ENCODE measurements at places on chromosomes 2 and 18. TPM values are rescaled to one million over a fixed set of nuclear protein-coding genes. Genes with fewer than 3 reads are reported as not detected.

Gene HOXD11
- total RNA-seq: not detected

Gene MC2R
- not detected for total RNA-seq

Gene DSG1
- not detected for total RNA-seq

Gene CCT4
- total RNA-seq: 187 TPM

Gene UGT1A10
- not detected for total RNA-seq

Gene ANKRD44
- 4.9 TPM for total RNA-seq

Gene TXNL1
- 16.4 TPM for total RNA-seq

Gene PMS1
- 41.0 TPM for total RNA-seq

- H3K36me3 ChIP-seq: no peaks in the 10 kb centered on the region
- H3K27me3 ChIP-seq: no peaks in the 10 kb centered on the region
- no peak overlapping the region for H3K4me3 ChIP-seq
- no peak overlapping the region for H3K27ac ChIP-seq
- no peak for DNase-seq
Measured at GRCh38 chr2:8515864-8516533, 165.9 kb upstream of the ID2 start.

GRCh38 chr2:70357684-70358071 lies 55.8 kb upstream of the FAM136A start:
- peak; percentile 23 for DNase-seq
- H3K27ac ChIP-seq: no peak overlapping the region
- H3K27me3 ChIP-seq: no peaks in the 10 kb centered on the region
- H3K4me3 ChIP-seq: no peak overlapping the region
- H3K4me1 ChIP-seq: no peaks in the 10 kb centered on the region
- no peaks in the 10 kb centered on the region for H3K36me3 ChIP-seq

DNA sequence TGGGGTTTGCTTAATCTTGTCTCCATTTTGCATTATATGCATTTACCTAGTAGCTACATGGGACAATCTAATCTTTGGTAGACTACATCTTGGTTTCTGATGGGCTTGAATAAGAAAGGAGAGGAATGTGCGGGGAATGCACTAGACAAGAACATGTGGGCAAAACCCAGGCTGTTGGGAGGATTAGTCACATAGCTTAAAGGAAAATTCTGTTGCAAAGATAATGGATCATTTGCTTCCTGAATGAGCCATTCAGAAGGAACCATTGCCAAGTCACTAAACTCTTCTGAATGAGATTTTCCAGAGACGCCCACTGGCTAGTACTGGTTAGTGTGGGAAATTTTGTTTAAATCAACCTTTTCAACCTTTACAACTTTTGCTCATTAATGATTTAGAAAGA lies 84.8 kb downstream of the OSBPL6 start:
- peak; percentile 64 for DNase-seq
- no peak overlapping the region for H3K4me3 ChIP-seq
- no peaks in the 10 kb centered on the region for H3K36me3 ChIP-seq
- no peaks in the 10 kb centered on the region for H3K27me3 ChIP-seq

GRCh38 chr2:9422321-9423099 lies 818 bp downstream of the ITGB1BP1 start:
- peaks cover 5% of the 10 kb centered on the region for H3K4me1 ChIP-seq
- DNase-seq: peak; percentile 18
- no peaks in the 10 kb centered on the region for H3K27me3 ChIP-seq

DNA sequence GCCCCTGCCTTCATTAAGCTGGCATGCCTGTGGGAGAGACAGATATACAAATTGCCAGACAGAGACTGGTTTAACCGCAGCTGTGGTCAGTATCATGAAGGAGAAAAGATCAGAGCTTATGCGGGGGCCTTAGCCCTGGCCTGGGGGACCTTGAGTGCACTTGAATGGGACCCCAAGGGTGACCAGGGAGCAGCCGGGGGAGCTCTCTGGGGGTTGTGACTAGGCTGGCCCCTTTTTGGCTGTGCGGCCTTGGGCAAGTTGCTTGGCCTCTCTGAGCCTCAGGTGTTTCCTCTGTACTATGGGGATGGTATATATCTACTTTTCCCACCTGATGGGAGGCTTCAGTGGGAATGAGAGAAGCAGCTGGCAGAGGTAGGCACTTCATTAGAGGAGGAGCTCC lies 35.7 kb downstream of the INHBB start:
- no peak overlapping the region for H3K4me3 ChIP-seq
- no peak overlapping the region for H3K27ac ChIP-seq
- DNase-seq: no peak
- H3K27me3 ChIP-seq: peaks cover 3% of the 10 kb centered on the region
- H3K4me1 ChIP-seq: no peaks in the 10 kb centered on the region

GRCh38 chr18:56812674-56813073 lies 161.5 kb downstream of the WDR7 start:
- DNase-seq: no peak
- no peak overlapping the region for H3K27ac ChIP-seq
- H3K4me1 ChIP-seq: no peaks in the 10 kb centered on the region
- H3K4me3 ChIP-seq: no peak overlapping the region
- no peaks in the 10 kb centered on the region for H3K36me3 ChIP-seq
- no peaks in the 10 kb centered on the region for H3K27me3 ChIP-seq

- no peak overlapping the region for H3K27ac ChIP-seq
- peaks cover under 1% of the 10 kb centered on the region for H3K4me1 ChIP-seq
- no peak for DNase-seq
- H3K27me3 ChIP-seq: no peaks in the 10 kb centered on the region
- no peaks in the 10 kb centered on the region for H3K36me3 ChIP-seq
Measured at GRCh38 chr2:72689579-72690195, 136.1 kb downstream of the EXOC6B start.

- DNase-seq: no peak
- H3K4me1 ChIP-seq: no peaks in the 10 kb centered on the region
- no peak overlapping the region for H3K4me3 ChIP-seq
- H3K36me3 ChIP-seq: no peaks in the 10 kb centered on the region
- H3K27me3 ChIP-seq: no peaks in the 10 kb centered on the region
Measured at GRCh38 chr18:63259567-63260379, 59.8 kb downstream of the BCL2 start.

GRCh38 chr18:23133860-23134779 lies 1.2 kb upstream of the CABLES1 start:
- H3K27me3 ChIP-seq: peaks cover 9% of the 10 kb centered on the region
- no peaks in the 10 kb centered on the region for H3K4me1 ChIP-seq
- no peak overlapping the region for H3K27ac ChIP-seq
- H3K4me3 ChIP-seq: no peak overlapping the region
- no peaks in the 10 kb centered on the region for H3K36me3 ChIP-seq
- DNase-seq: no peak

- H3K27ac ChIP-seq: no peak overlapping the region
- no peak for DNase-seq
- no peaks in the 10 kb centered on the region for H3K27me3 ChIP-seq
- H3K36me3 ChIP-seq: no peaks in the 10 kb centered on the region
- no peaks in the 10 kb centered on the region for H3K4me1 ChIP-seq
- H3K4me3 ChIP-seq: no peak overlapping the region
Measured at GRCh38 chr18:49967636-49968313, 154.4 kb upstream of the ACAA2 start.

- no peak for DNase-seq
- H3K27me3 ChIP-seq: no peaks in the 10 kb centered on the region
- H3K36me3 ChIP-seq: peaks cover 21% of the 10 kb centered on the region
- H3K27ac ChIP-seq: no peak overlapping the region
- no peak overlapping the region for H3K4me3 ChIP-seq
- peaks cover 3% of the 10 kb centered on the region for H3K4me1 ChIP-seq
Measured at GRCh38 chr2:27222407-27222806, 5.2 kb downstream of the CAD start.

GRCh38 chr2:232372231-232373208 lies 6.0 kb upstream of the ALPP start:
- no peak for DNase-seq
- no peaks in the 10 kb centered on the region for H3K4me1 ChIP-seq
- H3K4me3 ChIP-seq: no peak overlapping the region
- no peak overlapping the region for H3K27ac ChIP-seq

DNA sequence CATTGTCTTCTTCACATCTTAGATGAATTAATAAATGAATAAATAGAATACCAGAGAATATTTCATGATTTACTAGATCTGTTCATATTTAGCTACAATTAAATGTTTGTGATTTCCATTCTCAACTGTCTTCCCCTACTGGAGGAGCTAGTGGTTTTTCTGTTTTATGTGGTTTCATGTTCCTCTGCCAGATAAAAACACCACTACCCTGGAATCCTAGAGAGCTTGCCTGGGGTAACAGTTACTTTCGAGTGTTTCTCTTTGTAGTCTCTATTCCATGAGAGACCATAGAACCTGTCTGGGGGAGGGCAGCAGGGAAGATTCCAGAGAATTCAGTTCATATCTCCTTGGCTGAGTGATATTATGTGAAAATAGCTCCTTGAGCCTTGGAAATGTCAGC lies 349.2 kb downstream of the INSIG2 start:
- no peak for DNase-seq
- H3K36me3 ChIP-seq: no peaks in the 10 kb centered on the region
- H3K27me3 ChIP-seq: no peaks in the 10 kb centered on the region
- no peak overlapping the region for H3K4me3 ChIP-seq
- H3K4me1 ChIP-seq: no peaks in the 10 kb centered on the region

- peaks cover 3% of the 10 kb centered on the region for H3K36me3 ChIP-seq
- no peak for DNase-seq
- peaks cover 24% of the 10 kb centered on the region for H3K4me1 ChIP-seq
- H3K27me3 ChIP-seq: no peaks in the 10 kb centered on the region
Measured at GRCh38 chr2:134139611-134140010, 114.3 kb upstream of the MGAT5 start.

DNA sequence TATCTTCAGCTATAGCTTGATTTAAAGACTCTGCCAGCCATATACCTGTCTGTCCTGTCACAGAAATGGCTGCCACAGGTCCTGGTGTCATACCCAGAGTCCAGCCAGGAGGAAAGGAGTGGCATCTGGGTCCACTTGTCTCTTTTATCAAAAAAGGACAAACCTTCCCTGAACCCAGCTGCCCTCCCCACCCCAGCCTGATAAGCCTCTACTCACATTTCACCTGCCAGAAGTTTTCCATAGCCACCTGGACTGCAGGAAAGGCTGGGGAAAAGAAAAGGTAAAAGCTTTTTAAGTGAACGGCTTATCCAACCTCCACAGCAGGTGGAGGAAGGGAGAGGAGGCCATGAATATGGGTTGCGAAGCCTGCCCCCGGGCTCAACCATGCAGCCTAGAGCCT lies 32.8 kb downstream of the TMEM163 start:
- no peak for DNase-seq
- no peaks in the 10 kb centered on the region for H3K27me3 ChIP-seq
- no peaks in the 10 kb centered on the region for H3K4me1 ChIP-seq
- H3K4me3 ChIP-seq: no peak overlapping the region
- no peak overlapping the region for H3K27ac ChIP-seq
- H3K36me3 ChIP-seq: no peaks in the 10 kb centered on the region

DNA sequence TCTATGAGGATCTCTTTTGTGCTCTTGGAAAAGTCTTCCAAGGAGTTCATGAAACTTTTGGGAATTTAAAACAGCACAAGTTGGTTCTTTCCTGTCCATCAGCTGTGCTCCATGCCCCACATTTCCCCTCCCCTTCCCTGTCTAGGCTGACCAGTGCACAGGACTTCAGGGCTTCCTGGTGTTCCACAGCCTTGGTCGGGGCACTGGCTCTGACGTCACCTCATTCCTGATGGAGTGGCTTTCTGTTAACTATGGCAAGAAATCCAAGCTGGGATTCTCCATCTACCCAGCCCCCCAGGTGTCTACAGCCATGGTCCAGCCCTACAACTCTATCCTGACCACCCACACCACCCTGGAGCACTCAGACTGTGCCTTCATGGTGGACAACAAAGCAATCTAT lies 8.1 kb upstream of the DNAJB2 start:
- H3K27ac ChIP-seq: no peak overlapping the region
- no peak overlapping the region for H3K4me3 ChIP-seq
- no peak for DNase-seq
- H3K4me1 ChIP-seq: peaks cover 12% of the 10 kb centered on the region
- H3K36me3 ChIP-seq: no peaks in the 10 kb centered on the region

DNA sequence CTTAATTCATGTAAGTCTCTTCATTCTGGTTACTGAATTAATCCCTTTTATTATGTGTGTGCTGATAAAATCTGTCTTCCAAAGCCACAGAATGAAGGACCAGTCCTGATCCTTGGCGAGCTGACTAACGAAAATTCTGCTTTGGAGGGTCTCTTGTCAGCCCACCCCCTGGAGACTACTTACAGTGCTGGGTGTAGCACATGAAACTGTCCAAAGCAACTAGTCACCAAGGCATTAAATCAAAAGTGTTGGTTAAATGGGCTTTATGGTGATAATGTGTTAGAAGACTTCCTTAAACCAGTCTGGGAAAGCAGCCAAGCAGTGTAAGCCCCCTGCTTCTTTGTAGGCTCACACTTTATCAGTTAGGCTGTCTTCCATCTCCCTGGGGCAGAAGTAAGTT lies 420.2 kb downstream of the SUCLG1 start:
- H3K27ac ChIP-seq: no peak overlapping the region
- H3K4me1 ChIP-seq: no peaks in the 10 kb centered on the region
- no peaks in the 10 kb centered on the region for H3K27me3 ChIP-seq
- no peak for DNase-seq
- H3K36me3 ChIP-seq: no peaks in the 10 kb centered on the region

DNA sequence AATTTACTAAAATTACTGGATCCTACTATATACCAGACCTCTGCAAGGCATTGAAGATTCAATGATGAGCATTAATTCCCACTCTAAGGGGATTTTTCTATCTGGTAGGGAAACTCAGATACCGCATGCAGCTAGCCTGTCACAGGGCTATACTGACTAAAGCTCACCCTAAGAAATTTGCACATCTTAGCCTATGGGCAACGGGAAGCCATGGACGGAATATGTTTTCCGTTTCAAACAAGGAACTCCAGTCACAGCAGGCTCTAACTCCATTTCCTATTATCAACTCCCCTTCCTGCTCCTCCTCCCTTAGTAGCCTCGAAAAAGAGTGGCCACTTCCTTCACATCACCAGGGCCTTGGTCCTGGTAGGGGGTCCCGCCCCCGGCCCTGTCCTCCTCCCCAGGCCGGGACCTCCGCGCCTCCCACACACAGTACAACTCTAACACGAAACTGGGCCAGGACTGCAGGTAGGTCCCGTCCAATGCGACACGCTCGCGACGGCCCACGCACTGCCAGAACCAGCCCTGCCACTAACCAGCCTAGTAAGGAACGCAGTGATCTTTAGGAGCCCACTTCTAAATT lies 659 bp upstream of the COX5B start:
- H3K27me3 ChIP-seq: no peaks in the 10 kb centered on the region
- H3K36me3 ChIP-seq: peaks cover 5% of the 10 kb centered on the region
- H3K27ac ChIP-seq: peak overlapping the region; percentile 44
- peak overlapping the region; percentile 61 for H3K4me3 ChIP-seq
- no peaks in the 10 kb centered on the region for H3K4me1 ChIP-seq

- no peaks in the 10 kb centered on the region for H3K27me3 ChIP-seq
- H3K4me1 ChIP-seq: peaks cover 12% of the 10 kb centered on the region
- H3K4me3 ChIP-seq: peak overlapping the region; percentile 12
- H3K36me3 ChIP-seq: no peaks in the 10 kb centered on the region
- peak overlapping the region; percentile 60 for H3K27ac ChIP-seq
Measured at GRCh38 chr18:58998401-58999203, 133.9 kb downstream of the ZNF532 start.

- no peaks in the 10 kb centered on the region for H3K36me3 ChIP-seq
- no peak overlapping the region for H3K27ac ChIP-seq
- H3K4me1 ChIP-seq: no peaks in the 10 kb centered on the region
- DNase-seq: peak; percentile 17
- no peak overlapping the region for H3K4me3 ChIP-seq
- no peaks in the 10 kb centered on the region for H3K27me3 ChIP-seq
Measured at GRCh38 chr18:3972291-3972930, 482.7 kb downstream of the DLGAP1 start.
